ENCODE measurements at places on chromosomes 1 and 21.
A peak's percentile ranks its signal among the peaks of the same experiment; 100 is the strongest.

GRCh38 chr1:169108863-169109560 is 2.5 kb downstream of the ATP1B1 start:
- DNase-seq: no peak

DNA sequence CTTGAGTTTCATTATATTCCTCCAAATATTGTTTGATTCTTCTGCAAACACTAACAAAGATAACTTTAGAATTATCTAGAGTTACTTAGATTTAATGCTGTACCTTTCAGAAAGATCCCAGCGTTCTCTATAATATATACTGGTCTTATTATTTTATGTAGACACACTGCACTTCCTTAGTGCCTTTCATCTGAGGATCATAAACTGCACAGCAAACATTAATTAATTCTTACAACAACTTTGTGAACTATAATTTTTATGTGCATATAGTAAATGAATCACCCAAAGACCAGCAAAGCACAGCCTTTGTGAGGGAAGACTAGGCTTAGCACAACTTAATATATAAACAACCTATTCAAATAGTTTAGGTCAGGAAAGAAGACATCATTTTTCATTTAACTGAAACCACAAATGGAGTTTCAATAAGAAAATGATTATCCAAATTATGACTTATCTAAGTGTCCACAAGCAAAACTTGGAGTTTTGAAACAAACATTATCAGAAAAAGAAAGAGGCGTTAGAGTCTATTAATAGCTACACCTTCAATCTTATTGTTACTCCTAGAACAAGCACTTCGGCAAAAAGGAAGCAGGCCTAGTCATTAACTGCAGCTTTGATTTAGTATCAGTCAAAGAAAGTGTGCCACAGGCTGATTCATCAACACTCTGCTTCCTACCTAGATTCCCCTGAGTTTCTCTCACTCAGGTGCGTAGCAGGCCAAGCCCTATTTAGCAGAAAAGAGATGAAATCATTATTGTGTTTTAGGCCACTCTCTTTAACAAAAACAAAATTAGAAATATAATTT is 22.5 kb upstream of the RC3H1 start:
- DNase-seq: no peak

DNA sequence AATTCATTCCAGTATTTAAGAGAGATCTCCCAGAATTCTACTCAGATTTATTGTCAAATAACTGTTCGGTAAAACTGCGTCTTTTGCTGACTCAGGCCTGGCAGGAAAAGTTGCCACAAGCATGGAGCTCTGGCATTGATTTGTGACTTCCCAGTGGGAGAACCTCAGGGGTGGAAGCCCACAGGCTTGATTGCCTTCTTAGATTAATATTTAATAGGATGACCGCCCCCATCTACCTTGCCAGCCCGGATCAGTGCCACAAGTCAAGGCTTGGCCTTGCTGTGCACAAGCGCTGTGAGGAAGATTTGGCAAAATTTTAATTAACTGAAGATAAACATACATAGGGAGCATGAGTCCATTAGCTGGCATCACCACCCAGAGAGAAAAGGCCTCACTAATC is 93.5 kb downstream of the LRIG2 start:
- no peak for DNase-seq

DNA sequence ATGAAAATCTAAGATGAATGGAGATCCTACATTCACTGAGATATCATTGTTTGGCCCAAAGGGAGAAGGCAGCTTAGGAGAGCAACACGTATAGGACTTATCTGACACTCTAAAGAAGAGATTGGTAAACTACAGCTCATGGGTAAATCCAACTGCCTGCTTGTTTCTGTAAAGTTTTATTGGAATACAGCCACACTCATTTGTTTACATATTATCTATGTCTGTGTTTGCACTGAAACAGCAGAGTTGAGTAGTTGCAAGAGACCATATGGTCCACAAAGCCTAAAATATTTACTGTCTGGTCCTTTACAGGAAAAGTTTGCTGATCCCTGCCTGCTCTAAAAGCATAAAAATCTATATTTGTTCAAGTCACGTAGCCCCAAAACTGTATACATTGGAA is 14.3 kb upstream of the LRRC53 start:
- no peak for DNase-seq

DNA sequence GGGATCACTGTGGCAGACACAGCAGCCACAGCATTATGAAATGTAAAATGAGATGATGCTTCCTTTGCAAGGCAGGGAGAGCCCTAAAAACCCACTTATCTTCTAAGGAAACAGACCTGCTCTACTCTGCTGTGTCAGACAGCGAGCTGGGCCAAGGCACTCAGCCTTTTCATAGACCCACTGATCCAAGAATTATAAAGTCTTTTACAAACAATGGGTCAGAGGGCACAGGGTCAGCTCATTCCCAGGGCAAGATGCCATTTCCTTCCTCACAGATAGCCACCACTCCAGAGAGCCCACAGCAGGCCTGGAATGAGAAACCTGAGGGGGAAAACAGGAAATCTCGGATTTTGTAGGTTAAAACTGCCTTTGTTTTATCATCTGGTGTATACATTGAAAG is 42.9 kb downstream of the CASQ2 start:
- no peak for DNase-seq

DNA sequence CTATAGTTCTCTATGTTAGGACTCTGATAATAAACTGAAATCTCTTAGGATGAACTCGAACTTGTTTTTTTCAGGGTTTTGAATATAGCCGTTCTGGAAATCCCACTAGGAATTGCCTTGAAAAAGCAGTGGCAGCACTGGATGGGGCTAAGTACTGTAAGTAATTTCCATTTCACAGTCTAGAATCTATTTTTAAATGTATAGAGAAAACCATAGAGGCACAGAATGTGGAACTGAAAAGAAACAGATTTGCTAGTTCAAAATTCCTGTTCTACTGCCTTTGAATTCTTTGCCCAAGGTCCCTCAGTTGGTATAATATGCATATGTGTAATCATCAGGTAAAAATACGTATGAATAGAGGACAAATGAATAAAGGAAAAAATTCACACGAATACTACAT is 4.8 kb downstream of the CTH start:
- DNase-seq: no peak

GRCh38 chr1:63328781-63329180 is 6.4 kb downstream of the FOXD3 start:
- DNase-seq: no peak

DNA sequence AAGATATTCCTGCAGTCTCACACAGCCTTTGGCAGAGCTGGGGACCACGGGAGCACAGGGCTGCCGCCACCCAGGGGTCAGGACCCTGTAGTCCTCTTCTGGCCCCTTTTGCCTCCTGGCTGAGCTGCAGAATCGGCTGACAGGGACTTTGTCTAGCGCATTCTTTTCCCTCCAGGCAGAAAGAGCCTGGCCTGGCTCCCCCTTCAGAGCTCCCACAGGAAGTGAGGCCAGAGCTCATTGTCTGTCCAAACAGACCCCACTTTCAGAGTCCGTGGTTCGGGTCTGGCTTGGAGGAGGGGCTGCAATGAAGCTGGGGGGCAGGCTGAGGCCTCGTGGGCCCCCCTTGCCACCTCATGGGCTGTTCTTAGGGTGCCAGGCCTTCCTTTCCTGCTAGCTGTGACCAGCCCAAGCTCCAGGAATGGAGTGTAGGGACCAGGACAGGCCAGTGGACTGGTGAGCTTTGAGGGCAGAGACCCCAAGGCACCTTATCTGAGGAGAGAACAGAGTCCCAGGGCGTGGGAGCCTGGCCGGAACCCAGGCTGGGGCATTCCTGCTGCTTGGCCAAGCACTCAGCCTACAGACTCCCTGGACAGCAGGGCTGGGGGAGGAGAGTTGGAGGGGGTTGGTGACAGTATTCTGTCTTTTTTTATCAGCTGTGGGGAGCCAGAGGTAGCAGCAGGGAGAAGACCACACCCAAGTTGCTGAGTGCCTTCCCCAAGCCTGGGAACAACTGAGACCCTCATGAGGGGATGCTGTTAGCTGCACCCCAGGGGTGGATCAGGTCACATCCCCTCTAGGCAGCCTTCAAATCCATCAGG is 4.7 kb downstream of the CELSR2 start:
- no peak for DNase-seq

GRCh38 chr1:9593492-9594465 is 5.1 kb downstream of the TMEM201 start:
- DNase-seq: peak; percentile 57

DNA sequence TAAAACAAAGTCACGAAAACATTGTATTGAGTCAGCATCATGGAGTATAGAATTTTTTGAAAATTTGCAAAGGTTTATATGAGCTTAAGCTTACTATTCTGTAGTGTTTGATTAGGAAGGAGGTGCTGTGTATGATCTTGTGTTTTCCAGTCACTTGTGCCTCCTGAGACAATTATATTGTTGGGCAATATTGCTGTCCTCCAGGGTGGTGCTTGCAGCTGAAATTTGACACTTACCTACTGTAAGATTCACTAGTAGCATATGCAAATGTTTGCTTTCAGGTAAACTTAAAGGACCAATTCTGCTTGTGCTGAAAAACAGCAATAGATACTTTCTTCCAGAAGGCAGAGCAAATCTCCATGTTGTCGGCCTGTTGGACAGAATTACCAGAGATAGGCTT is 268.0 kb downstream of the TGFB2 start:
- DNase-seq: peak; percentile 5

DNA sequence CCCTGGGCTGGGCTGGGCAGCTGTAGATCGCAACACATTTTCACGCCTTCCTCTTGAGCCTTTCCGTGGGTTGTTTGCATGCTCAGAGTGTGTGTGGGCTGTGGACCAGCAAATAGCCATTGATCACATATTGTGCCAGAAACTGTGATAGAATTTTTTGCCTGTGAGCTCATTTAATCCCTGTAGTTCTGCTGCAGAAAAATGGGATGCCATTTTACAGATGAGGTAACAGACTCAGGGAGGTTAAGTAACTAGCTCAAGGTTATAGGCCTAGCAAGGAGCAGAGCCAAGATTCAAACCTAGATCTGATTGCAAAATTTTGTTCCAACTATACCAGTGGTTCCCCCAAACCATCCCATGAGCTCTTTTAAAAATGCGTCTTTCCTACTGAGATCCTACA is 10.5 kb downstream of the SPATA46 start:
- no peak for DNase-seq

DNA sequence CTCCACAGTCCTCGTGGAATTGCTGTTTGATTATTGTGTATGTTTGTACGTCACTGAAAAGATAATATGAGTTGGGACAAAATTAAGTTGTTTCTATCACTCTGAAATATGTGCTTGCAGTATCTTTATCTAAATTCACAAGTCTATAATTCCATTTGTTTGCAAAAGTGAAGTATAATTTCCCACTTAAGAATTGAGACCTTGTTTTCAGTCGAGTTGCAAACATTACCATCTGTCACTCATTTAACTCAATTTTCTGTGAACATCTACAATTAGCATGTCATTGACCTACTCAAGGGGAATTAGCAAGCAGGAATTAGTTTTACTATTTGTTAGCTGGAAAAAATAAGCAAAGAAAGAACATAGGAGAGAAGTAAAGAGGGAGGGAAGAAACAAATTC is 195.8 kb downstream of the TPR start:
- peak; percentile 66 for DNase-seq

DNA sequence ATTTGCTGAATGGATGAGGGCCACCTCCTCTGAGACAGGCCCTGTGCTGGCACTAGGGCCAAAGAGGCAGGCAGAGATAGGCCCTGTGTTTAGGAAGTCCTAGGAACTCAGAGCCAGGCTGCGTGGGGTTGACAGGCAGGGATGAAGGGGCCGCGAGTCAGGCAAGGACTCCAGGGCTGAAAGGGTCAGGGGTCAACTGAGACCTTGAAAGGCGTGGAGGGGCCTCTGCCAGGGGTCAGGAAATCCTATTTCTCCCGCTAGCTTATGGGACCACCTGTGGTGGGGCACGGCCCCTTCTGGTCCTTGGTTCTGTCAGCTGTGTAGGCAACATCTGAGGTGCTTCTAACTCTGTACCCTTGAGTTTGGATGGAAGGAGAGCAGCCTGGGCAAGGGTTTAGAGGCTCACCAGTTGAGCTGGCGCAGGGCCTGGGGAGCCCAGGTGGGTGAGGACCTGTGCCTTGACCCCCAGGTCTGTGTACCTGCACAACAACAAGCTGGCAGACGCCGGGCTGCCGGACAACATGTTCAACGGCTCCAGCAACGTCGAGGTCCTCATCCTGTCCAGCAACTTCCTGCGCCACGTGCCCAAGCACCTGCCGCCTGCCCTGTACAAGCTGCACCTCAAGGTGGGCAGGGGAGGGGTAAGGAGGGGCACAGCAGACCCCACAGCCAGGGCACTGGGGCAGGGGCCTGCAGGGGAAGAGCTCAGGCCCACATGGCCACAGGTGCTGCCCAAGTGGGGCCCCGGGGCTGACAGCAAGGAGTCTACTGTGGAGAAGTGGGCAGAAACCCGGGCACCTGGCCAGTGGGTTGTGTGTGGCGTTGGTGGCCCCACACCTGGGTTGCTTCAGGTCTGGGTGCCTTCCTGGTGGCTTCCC is 14.9 kb downstream of the PODN start:
- no peak for DNase-seq

GRCh38 chr1:218557731-218558130 is 212.6 kb downstream of the TGFB2 start:
- DNase-seq: peak; percentile 8

DNA sequence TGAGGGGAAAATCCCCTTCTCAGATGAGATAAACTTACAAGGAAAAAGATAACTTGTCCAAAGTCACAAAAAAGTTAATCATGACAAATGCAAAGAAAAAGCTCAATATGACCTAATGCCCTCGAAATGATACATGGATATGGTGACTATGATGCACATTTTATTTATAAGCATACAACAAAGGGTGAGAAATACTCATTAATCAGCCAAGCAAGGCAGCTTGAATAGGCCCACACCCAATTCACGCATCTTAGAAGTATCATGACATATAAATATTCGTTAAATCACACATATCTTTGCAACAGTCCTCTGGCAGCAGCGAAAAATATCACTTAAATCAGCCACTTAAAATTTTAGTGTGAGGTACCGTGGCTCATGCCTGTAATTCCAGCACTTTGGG is 21.7 kb downstream of the EPS15 start:
- no peak for DNase-seq

- peak; percentile 52 for DNase-seq
Observed at GRCh38 chr1:53316424-53316765, 11.5 kb downstream of the LRP8 start.

DNA sequence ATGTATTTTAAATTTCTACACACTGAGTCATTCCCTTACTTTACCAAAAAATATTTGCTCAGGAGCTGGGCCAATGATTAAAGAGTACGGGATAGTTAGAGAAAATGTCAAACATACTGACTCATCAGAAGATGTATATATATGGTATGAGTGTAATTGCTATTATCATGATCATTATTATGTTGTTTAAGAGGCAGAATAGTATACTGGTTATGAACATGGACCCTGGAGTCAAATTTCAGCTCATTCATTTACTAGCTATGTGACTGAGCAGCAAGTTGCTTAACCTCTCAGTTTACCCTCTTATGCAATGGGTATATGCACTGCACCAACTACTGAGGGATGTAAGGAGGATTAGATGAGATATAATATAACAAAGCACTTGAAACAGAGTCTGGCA is 41.2 kb upstream of the USH2A start:
- DNase-seq: no peak

GRCh38 chr1:59055908-59056719 is 240.8 kb upstream of the FGGY start:
- DNase-seq: no peak

- no peak for DNase-seq
Observed at GRCh38 chr1:50521703-50522102, 98.5 kb upstream of the DMRTA2 start.

All from NCI-H2171 treated with DMSO at 0.1 percent for 48 hours (cell line).